Hippocampal formation (tissue), 2 donors: ENCODE measurements at places on chromosomes 2 and 18.

DNA sequence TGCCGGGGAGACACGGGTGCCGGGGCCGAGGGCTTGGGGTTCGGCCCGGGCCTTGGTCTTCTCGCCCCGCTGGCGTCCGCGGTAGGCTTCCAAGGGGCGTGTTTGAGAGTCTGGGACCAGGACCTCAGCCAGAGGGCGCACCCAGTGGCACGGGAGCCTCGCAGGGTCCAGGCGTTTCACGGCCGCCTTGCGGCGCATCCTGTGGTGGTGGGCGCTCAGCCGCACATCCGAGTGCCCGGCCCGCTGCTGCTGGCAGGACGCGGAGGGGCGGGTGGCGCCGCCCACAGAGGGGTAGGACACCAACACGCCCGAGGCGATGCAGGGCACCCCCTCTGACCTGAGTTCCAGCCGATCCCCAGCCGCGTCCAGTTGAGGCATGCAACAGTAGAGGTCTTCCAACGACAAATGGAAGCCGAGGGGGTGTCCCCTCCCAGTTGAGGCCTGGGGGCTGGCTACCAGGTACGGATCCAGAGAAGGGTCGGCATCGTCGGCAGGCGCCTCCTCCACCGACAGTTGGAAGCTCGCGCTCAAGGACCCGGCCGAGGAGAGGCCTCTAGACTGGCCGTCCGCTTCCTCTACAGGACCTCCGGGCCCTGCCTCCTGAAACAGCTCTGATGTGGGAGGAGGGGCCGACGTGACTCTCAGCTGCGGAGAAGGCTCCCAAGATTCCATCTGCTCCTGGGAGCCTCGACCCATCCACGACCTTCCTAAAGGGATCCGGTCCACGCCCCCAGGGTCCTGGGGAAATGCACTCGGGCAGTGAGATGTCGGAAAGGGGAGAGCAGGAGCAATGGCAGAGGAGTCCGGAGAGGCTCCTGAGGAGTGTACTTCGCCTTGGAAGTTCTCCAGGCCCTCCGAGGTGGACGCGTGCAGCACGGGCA is 6.3 kb downstream of the C2orf81 start:
- DNase-seq, result peak; percentile 49

DNA sequence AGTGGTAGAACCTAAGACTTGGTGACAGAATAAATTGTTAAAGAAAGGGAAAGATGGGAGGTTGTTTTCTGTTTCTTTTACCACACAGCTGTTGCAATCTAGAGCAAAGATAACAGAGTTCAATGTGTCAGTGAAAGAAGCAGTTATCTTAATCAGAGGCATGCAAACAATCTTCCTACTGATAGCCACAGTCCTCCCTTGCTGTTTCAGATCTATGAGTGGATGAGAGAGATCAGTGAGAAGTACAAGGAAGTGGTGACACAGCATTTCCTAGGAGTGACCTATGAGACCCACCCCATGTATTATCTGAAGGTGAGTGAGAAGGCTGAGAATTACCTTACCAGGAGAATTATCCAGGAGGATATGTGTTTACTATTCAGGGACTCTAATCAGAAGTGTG is 15.9 kb downstream of the CPO start:
- no peak for DNase-seq

- no peak for DNase-seq
These were observed 589 bp upstream of the DAW1 start for GRCh38 chr2:227870710-227871374.

GRCh38 chr18:76467371-76468190 is 27.5 kb downstream of the ZNF516 start:
- DNase-seq, result no peak

DNA sequence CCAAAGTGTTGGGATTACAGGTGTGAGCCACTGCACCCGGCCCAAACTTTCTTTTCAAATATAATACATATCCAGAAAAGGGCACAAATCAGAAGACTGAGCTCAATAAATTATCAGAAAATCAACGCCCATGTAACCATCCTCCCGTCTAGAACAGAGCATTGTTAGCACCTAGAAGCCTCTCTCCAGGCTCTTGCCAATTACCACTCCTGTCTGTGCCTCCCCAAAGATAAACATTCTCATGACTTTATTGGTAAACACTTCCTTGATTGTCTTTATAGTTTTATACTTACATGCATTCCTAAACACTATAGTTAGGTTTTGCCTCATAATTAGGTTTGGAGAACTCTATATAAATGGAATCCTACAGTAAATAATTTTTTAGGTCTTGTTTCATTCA is 58.5 kb upstream of the SP5 start:
- DNase-seq, result no peak

- no peak for DNase-seq
These were observed 99.7 kb upstream of the SMAD7 start for GRCh38 chr18:49050452-49050851.

- DNase-seq, result no peak
These were observed 830.6 kb downstream of the SLC4A3 start for GRCh38 chr2:220458051-220458450.

- DNase-seq, result no peak
These were observed 91.2 kb downstream of the GLI2 start for GRCh38 chr2:120826716-120827410.

GRCh38 chr2:41967476-41968181 is 80.2 kb upstream of the PKDCC start:
- no peak for DNase-seq

GRCh38 chr2:160417745-160418397 is 75.7 kb downstream of the RBMS1 start:
- no peak for DNase-seq
